Progenitor cell of endocrine pancreas (in vitro differentiated cells): ENCODE measurements at places on chromosomes 1 and 21. TPM values are rescaled to one million over a fixed set of nuclear protein-coding genes. Genes with fewer than 3 reads are reported as not detected.

DNA sequence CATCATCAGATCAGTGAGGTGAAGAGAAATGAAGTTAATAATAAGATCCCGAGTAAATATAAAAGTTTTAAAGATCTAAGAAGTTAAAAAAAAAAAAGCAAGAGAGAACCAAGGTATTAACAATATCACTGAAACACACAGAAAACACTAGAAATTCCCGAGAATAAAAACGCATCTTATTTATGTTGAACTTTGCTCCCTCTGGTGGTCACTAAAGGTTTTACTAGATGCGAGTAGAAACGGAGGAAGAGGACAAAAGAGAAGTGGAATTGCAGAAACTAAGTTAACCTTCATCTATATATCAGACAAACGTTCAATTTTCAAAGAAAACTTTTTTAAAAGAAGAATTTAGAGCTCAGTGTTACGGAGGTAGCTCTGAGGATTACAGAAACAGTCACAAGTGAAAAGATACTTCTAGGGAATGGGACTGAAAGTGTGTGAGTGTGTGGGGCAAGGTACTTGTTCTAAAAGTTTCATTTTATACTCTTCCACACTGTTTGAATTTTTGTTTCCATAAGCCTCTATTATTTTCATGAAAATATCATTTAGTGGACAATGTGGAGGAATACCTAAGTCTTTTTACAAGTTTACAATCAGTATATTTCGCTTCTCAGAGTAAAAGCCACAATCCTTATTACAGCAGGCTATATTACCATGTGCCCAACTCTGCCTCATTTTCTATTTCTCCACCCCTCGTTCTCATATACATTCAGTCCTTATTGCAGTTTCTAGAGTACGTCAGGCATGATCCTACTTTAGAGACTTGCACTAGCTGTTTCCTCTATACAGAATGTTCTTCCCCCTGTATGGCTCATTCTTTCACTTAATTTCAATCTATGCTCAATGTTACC, 19.7 kb downstream of the ACBD6 start:
- no peak for DNase-seq
- H3K27me3 ChIP-seq = no peaks in the 10 kb centered on the region
- no peak overlapping the region for H3K27ac ChIP-seq
- peaks cover 15% of the 10 kb centered on the region for H3K36me3 ChIP-seq
- H3K4me3 ChIP-seq = no peak overlapping the region
- H3K4me1 ChIP-seq = peaks cover 12% of the 10 kb centered on the region

DNA sequence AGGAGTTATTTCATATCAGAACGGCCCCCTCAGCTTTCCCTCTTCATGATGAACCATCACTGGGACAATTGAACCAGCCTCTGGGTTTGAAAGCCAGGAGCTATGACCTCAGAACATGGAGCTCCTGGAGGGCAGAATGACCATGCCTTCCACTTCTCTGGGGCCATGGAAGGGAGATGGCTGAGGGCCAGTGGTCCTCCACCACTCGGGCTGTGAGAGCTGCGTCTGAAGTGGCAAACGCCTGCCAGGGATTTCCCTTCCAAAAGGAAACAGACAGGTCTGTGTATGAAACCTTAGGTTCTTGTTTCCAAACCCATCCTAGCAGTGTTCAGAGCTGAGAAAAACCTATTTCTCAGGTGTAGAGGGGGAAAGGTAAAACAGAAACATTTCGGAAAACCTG, 22.5 kb downstream of the PKP1 start:
- H3K36me3 ChIP-seq = no peaks in the 10 kb centered on the region
- DNase-seq = no peak
- peaks cover 7% of the 10 kb centered on the region for H3K4me1 ChIP-seq
- peaks cover 36% of the 10 kb centered on the region for H3K27me3 ChIP-seq
- H3K4me3 ChIP-seq = no peak overlapping the region

The CKS1B gene
- 78.7 and 85.8 TPM in 2 replicates for total RNA-seq

- peaks cover 1% of the 10 kb centered on the region for H3K4me1 ChIP-seq
- H3K27ac ChIP-seq = no peak overlapping the region
- no peak for DNase-seq
- H3K4me3 ChIP-seq = no peak overlapping the region
These were observed 22.2 kb downstream of the SLC26A9 start for GRCh38 chr1:205920861-205921569.

The LDLRAD1 gene
- 0.20 and 0.84 TPM in 2 replicates for total RNA-seq

DNA sequence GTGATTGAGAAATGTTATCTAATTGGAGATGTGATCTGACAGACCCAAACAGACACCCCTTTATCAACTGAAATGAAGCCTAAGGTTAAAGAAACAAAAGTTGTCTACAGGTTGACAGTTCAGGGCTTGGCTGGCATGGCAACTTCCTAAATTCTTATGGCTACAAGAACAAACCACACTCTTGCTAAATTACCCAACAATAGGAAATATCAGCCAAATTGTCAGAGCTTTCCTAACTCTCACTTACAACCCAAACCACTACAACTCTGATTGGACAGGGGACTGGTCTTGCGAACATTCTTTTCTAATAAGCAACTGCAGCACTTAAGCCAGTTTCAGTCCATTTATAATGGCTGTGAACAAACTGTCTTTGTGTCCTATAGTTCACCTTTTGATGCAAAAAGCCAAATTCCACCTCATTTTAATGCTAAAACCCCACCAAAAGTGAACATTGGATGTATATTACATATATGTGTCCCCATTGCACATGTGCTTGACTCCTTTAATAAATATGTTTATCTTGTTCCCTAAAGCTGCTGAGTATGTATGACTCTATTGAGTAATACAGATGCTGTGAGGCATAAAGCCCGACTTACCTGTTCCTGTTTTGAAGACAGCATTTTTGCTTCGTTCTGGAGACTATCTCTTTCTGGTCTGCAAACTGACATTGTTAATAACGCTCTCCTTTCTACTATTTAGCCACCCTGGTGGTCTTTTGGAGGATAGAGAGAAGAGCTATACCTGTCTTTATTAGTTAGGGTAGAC, 101.3 kb upstream of the HMCN1 start:
- no peaks in the 10 kb centered on the region for H3K27me3 ChIP-seq
- H3K27ac ChIP-seq = no peak overlapping the region
- no peak overlapping the region for H3K4me3 ChIP-seq
- H3K36me3 ChIP-seq = peaks cover 13% of the 10 kb centered on the region

DNA sequence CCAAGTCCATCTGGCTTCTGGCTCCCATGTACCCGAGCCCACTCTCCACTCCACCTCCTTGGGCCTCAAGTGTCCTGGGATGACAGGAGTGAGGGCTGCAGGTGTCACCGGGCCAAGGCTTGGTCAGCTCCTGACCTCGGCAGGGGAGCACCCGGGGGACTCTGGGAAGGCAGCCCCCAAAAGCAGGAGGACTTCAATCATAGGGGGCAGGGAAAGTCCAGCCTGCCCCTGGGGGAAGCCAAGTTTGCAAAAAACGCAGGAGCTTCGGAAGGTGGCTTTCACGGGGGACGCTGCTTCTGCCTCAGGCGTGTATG, 56.8 kb downstream of the KCNAB2 start:
- peaks cover 2% of the 10 kb centered on the region for H3K27me3 ChIP-seq
- no peak overlapping the region for H3K4me3 ChIP-seq
- no peak overlapping the region for H3K27ac ChIP-seq
- no peaks in the 10 kb centered on the region for H3K4me1 ChIP-seq

DNA sequence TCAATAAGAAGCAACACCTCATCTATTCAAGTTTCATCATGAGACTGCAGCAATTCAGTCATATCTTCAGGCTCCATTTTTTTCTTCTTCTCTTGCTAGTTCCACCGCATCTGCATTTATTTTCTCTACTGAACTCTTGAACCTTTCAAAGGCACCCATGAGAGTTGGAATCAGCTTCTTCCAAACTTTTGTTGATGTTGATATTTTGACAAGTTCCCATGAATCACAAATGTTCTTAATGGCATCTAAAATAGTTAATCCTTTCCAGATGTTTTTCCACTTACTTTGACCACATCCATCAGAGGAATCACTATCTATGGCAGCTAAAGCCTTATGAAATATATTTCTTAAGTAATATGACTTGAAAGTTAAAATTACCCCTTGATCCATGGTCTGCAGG, 434.3 kb downstream of the GPATCH2 start:
- peaks cover 6% of the 10 kb centered on the region for H3K4me1 ChIP-seq
- no peaks in the 10 kb centered on the region for H3K36me3 ChIP-seq
- no peak overlapping the region for H3K27ac ChIP-seq
- H3K4me3 ChIP-seq = no peak overlapping the region
- H3K27me3 ChIP-seq = peaks cover 12% of the 10 kb centered on the region

DNA sequence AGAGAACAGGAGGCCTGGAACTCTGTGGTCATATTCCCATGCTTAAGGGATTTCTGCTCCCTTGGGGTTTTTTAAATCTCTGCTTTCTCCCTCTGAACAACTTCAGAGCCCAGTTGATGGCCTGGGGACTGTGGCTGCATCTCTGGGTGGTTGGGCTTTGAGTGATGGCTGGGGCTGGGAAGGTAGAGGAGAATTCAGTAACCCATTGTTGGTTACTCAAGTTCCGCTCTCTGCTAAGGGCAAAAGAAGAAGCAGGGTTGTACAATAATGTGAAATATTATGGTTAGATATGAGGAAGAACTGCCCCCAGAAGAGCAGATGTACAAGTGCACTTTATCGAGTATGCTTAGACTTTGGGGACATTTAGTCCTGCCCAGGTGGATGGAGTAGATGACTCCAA, 72.1 kb upstream of the CNTN2 start:
- peaks cover 3% of the 10 kb centered on the region for H3K4me1 ChIP-seq
- no peaks in the 10 kb centered on the region for H3K36me3 ChIP-seq
- peak overlapping the region; percentile 44 for H3K27ac ChIP-seq
